DMS79 treated with DMSO at 0.1 percent for 48 hours (cell line): ENCODE measurements at places on chromosomes 4 and X.

- no peak for DNase-seq
These were observed 12.1 kb upstream of the ARAP2 start for GRCh38 chr4:36256398-36256891.

DNA sequence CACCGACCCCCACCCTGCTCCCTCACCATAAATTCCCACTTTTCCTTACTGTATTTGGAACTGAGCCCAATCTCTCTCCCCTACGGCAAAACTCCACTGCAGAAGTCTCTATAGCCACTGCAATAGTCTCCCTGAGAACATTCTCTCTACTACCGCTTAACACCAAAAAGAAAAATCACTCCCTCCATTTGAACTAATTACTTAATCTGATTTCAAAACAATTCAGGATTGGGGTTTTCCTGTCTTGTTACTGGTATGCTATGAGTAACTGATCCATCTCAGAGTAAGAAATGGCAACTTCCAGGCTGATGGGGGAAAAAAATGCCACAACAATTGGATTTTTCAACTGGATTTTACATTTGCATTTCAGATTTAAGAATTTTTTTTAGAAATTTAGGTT is 5.8 kb downstream of the PAPSS1 start:
- no peak for DNase-seq

DNA sequence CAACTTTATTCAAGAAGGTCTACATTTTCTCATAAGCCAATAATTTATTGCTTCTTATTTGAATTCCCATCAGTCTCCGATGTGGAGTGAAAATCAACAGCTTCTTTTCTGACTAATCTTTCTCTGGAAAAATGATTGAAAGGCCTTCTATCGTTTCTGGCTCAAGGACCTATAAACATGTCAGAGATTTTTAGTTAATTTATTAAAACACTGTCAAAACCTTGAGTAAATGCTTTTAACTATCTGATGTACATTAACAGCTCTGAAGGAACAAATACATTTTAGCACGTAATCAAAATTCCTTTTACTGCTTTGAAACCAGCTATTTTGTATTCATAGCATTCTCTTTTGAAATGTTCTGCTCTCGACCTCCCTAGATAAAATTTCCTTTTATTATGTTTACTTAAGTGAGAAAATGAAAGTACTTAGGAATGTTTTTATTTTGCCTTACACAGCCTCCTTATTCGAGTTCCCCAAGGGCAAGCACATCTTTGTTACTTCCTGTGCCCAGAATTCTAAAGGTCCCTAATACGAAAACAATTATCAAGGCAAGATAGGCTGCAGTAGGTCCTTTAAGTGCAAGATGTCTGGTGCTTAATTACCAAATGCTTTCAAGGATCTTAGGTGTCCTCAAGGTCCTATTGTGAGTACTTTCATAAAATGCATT is 3.1 kb upstream of the ZFX start:
- no peak for DNase-seq

- no peak for DNase-seq
These were observed 116.5 kb downstream of the MAML3 start for GRCh38 chr4:140037353-140038030.

- DNase-seq: no peak
These were observed 35.9 kb upstream of the TLR3 start for GRCh38 chr4:186033027-186033426.

GRCh38 chr4:72857787-72858186 is 211.7 kb downstream of the COX18 start:
- DNase-seq: no peak

- no peak for DNase-seq
These were observed 73.8 kb upstream of the FREM3 start for GRCh38 chr4:143773998-143774895.

- peak; percentile 66 for DNase-seq
These were observed 2.1 kb upstream of the APBB2 start for GRCh38 chr4:41216294-41217019.

DNA sequence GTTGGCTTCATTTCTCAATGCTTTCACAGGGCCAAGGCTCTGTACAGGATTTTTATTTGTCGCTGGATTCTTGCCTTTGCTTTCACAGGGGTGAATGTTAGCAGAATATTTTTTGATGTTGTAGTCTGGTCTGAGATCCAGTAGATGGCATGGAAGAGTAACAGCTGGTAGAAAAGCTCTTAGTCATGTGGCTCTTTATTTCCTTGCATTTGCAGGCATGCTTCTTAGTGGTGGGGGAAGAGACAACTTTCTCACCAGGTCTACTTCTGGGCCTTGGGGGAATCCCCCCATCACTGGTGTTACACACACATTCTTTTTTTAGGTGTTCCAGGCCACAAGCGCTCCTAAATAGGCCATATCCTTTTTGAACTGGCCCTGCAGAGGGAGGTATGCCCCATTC is 58.2 kb upstream of the DKK2 start:
- no peak for DNase-seq

DNA sequence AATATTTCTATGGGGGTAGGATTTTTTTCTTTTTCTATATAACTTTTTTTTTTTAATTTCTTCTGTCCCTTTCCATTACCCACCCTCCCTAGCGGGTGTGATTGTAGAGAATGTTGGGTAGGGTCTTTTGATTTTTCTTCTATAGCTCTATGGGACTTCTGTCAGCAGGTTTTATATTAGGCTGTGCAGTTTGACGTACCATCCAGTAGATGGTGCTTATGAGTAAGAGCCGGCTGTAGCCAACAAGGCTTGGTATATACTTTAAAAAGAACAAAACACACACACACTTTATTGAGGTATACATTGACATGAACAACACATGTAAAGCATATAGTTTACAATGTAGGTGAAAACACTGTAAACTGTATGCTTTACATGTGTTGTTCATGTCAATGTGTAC is 247.9 kb upstream of the POF1B start:
- DNase-seq: no peak

DNA sequence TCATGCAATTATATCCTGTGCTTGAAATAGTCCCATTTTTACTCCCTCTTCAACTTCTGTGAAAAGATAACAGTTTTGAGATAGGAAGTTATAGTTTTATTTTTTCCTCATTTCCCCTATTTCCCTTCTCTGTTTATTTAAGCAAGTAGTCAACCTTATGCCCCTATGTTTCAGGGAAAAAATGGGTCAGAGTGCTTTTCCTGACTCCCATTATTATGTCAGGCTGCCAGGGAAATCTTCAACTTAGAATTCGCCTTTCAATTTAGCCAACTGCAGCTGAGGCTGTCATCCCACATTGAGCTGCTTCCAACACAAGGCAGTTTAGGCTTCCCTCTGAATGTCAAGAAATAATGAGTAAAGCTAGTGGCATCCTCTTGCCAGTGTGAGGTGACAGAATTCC is 42.3 kb downstream of the NXT2 start:
- no peak for DNase-seq

- peak; percentile 33 for DNase-seq
These were observed 9.8 kb downstream of the ATP2B3 start for GRCh38 chrX:153527208-153527607.

- DNase-seq: no peak
These were observed 23.2 kb downstream of the RWDD4 start for GRCh38 chr4:183635741-183636140.

DNA sequence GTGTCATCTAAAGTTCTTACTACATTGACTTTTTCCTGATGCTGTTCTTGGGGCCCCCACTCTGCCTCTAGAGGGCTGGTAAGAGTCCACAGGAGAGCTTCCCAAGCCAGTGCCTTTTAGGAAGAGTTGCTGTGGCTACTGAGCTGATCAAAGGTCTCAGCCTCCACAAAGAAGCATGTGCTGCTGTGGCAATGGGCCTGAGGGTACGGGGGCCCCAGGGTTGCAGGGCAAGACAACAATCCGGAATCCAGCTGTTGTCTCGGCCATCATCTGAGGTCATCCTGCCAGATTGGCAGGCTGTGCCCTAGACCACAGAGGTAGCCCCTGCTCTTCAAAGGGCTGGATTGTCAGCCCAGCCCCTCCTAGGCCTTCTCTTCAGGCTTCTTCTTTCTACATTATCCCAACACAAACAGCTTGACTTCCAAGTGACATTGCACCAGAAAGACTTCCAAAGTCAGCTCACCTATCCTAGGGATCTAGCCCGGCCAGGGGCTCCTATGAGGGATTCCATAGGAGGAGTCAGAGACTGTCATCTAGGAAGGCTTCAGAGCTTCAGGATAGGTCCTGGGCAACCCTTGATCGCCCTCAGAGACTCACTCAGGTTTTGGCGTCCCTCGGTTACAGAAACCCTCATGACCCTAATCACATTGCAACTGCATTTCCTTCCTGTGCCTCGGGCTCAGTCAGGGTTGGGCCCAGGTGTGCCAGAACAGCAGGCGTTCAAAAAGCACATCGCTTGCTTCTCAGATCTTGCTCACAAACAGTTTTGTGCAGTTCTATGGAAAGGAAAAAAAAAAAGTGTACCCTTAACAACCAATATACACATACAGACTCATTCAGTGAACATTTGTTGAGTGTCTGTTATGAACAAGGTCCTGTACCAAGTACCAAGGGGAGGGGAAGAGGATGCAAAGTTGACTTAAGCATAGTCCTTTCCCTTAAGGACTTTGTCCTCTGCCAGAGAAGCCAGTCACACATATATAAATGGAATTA is 27.8 kb downstream of the SLC25A5 start:
- no peak for DNase-seq

GRCh38 chrX:18354369-18355223 is at the start of gene SCML2:
SCML2 (minus strand) TSS chrX:18354688; CDS start chrX:18334071, 20,617 bp downstream.
- no peak for DNase-seq

GRCh38 chr4:8618421-8618820 is 25.9 kb downstream of the CPZ start:
- no peak for DNase-seq

DNA sequence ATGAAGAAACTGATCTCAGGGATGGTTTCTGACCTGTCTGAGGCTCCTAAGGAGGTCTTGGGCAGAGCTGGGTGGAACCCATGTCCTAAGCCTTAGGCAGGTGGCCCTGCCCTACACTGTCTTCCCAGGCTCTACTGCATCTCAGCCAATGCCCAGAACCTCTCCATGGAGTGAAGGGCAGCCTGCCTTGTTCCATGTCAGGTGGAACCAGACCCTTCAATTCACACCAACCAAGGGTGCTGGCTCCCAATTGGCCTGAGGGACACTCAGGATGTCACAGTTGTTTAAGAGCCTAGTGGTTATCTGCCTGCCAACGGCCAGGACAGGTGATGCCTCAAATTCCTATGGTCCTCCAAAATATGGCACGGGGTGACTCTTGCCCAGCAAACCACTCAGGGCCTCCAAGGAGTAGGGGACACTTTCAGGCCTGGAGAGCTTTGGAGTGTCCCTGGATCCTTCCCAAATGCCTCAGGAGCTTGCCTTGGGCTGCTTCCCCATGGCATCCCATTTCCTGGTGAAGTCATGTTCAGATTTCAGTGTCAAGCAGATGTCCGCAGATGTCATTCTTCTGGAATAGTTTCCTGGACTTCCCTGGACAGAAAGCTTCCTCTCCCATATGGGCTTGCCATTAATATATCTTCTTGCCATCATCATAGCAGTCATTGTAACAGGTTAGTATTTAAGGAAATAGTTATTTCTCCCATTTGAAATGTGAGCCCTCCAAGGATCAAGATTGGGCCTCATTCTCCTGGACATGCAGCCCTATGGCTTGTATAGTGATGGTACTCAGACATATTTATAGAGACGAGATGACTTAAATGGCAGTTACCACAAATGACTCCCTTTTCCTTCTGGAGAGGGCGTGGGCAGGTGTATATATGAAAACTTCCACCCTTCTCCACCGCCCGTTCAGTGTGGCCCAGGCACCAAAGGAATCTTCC is 67.1 kb downstream of the MED28 start:
- no peak for DNase-seq

DNA sequence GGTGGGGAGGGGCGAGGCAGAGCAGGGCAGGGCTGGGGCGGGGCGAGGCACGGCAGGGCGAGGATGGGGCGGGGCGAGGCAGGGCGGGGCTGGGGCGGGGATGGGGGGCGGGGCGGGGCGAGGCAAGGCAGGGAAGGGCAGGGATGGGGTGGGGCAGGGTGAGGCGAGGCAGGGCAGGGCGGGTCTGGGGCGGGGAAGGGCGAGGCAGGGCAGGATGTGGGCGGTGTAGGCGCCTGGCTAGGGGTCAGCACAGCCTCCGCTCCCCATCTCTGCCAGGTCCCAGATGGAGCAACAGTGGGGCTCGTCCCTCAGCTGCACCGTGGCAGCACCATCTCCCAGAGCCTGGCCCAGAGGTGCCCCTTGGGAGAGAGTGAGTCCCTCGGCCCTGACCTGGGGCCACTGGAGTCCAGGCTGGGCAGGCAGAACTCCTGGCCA is 4.2 kb upstream of the SRPK3 start:
- DNase-seq: no peak

DNA sequence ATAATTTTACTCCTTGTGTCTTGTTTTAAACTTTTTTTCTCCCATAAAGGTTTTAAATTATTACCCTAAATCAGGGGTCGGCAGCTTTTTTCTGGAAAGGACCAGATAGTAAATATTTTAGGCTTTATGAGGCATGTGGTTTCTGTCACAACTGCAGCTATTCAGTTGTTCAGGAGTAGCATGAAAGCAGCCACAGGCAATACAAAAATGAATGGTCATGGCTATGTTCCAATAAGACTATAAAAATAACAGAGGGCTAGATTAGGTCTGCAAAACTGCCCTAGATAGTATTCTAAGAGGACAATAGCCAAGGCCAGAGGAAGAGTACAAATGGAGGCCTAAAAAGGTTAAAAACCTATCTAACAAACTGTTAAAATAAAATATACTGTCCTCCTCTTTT is 24.6 kb downstream of the HERC5 start:
- DNase-seq: no peak

DNA sequence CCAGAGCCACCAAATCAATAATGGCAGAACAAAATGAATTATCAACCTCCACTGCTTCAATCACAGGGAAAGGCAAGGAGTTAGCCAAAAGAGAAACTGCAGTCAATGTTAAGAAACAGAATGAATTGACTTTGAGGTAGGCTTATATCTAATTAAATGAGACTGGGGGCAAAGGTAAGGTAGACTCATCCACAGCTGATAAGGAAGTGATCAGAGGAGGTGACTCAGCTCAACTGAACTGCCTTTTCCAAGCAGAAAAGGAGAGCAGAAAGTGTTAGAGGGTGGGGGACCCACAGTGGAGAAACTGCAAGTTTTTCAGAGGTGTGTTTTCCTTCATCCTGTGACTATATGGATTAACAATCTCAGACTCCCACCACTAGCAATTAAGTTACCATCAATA is 345.8 kb upstream of the PPARGC1A start:
- DNase-seq: no peak

GRCh38 chr4:96073461-96073860 is 233.6 kb downstream of the PDHA2 start:
- no peak for DNase-seq

DNA sequence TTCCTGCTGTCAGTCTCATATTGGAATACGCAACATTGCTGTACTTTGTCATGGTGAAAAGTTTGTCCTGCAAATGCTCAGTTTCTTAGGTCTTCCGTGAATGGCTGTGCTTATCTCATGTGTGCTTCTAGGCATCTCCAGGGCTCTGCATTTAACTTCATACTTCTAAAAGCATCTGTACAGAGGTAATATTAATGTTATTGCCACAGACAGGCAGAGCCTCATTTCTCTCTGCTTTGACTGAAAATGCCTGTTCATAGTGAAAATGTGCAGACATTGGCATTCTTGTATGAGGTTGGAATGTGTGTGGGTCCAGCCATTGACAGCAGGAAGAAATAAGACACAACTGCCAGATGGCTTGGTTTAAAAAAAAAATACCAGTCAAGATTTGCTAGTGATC is 140.1 kb upstream of the TTC29 start:
- DNase-seq: no peak
